Activated CD4-positive, alpha-beta T cell treated with anti-CD3 and anti-CD28 coated beads, Interleukin-2, amount 50 U/mL, for 24 hours (primary cell): ENCODE measurements at places on chromosomes 7 and 10.

DNA sequence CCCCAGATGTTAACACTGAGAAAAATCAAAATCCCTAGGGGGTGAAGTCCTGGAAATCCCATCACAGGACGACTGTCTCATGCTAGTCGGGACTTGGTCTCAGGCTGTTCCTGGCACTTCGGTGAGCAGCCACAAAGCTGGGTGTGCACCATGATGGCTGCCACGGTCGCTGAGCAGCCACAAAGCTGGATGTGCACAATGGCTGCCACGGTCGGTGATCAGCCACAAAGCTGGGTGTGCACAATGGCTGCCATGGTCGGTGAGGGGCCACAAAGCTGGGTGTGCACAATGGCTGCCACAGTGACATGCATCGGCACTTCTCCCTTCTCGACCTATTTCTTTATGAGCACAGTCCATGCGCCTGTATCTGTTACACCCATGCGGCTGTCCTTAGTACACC is 505.1 kb downstream of the TCERG1L start:
- no peak for DNase-seq

GRCh38 chr10:102744374-102745051 is 765 bp downstream of the WBP1L start:
- no peak for DNase-seq

- no peak for DNase-seq
These were observed 39.7 kb upstream of the TEX47 start for GRCh38 chr7:88835147-88835728.

DNA sequence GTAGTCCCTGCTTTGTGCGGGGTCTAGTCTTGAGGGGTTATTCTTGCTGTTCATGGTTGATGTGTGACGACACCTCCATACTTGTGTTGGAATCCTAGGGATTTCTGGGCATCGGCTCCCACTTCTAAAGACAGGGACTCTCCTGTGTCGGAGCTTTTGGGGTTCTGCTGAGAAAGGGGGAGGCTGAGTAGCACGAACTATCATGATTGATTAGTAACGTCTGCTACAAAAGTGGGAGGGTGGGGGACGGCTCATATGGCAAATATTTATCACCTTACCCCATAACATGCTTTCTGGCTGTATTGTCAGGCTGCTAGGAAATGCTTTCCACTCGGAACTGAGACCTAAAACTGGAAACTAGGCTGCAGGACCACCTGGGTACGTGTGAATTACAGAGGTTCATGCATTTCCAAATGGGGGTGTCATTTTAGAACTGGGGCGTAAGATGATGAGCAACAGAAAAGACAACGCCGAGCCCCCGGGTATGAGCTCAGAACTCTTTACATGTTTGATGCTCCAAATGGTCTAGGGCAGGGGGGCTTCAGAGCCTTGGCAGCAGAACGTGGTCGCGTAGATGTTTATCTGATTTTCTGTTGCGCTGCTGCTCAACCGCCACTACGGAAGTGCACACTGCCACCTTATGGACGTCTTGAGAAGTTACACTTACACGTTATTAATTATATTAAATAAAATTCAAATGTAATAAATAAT is 15.1 kb upstream of the NME8 start:
- DNase-seq, result peak; percentile 17

DNA sequence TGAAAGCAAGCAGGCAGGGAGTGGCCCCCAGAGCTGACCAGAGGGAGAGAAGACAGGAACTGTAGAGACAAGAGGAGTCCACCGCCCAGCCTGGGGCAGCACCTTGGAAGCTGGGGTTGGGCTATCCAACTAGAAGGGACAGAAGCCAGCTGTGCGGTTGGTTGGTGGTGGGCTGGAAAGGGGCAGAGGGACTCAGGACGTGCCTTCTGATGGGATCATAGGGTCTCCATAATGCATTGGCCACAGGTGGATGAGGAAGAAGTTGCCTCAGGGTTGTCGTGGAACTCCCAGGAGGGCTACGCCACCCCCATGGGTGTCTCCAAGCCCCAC is 114.0 kb upstream of the RET start:
- DNase-seq, result no peak

GRCh38 chr10:103660364-103661197 is 167.1 kb downstream of the NEURL1 start:
- no peak for DNase-seq

- DNase-seq, result no peak
These were observed 496.2 kb upstream of the FOXK1 start for GRCh38 chr7:4185721-4186512.

- no peak for DNase-seq
These were observed 96.5 kb downstream of the ZMIZ1 start for GRCh38 chr10:79165070-79165778.

DNA sequence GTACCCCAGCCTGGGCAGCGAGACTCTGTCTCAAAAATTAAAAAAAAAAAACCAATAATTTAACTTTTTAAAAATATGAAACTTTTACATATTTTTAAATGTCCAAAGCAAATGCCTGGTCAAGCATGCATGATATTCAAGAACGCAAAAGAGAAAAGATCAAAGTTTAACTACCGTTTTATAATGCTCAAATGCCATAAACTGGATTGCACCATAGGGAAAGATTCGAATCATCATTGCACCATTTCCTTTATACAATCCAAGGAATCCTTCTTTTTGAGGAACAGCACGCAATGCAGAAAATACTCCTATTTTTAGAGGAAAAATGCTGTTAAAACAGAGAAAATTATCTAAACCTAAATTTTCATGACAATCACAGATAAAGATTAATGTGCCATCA is 20.9 kb downstream of the SLC25A16 start:
- DNase-seq, result no peak

DNA sequence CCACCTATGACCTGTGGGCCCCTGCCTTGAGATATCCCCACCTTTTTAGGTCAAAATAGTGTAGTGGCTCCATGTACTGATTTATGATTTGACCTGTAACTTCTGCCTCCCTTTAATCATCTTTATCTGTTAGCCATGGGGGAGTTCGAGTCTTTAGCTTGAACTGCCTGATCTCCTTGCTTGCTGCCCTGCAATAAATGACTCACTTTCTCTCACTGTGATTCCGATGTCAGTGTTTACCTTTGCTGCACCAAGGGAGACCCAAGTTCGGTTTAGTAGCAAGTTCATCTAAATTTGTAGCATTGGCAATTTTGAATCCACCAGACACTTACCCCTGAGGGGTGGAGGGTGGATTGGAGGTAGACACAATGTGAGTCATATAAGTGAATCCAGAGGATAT is 814.6 kb upstream of the AUTS2 start:
- DNase-seq, result no peak

GRCh38 chr10:88983206-88983605 is 7.4 kb upstream of the FAS start:
- no peak for DNase-seq

GRCh38 chr10:118966076-118966849 is 63.3 kb upstream of the NANOS1 start:
- no peak for DNase-seq

GRCh38 chr7:17131060-17131345 is 167.4 kb upstream of the AHR start:
- DNase-seq, result no peak

GRCh38 chr7:105664816-105665525 is 83.7 kb upstream of the EFCAB10 start:
- DNase-seq, result no peak

DNA sequence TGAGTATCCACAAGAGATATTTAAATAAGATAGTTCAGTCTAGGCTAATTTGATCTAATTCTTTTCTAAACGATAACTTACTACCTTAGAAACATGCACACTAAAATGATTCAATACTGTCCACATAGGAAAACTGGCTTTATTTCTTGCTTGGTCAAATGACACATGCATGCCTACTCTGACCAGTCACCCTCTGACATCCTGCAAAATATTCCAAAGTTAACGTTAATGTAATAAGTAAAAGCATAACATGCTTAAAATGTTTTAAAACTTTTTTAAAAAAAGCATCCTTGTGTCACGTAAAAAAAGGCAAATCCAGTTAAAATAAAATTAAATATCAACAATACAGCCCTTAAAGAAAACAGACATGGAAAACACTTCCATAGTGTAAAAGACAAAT is 70.2 kb downstream of the UBE2H start:
- DNase-seq, result no peak

GRCh38 chr10:78491812-78492211 is 458.1 kb downstream of the RPS24 start:
- no peak for DNase-seq
